ENCODE measurements at places on chromosomes 4 and X.

GRCh38 chrX:111868726-111869638, 7.0 kb upstream of the TRPC5OS start:
- DNase-seq = no peak

- no peak for DNase-seq
These were observed 539.7 kb upstream of the GRID2 start for GRCh38 chr4:91764085-91764484.

DNA sequence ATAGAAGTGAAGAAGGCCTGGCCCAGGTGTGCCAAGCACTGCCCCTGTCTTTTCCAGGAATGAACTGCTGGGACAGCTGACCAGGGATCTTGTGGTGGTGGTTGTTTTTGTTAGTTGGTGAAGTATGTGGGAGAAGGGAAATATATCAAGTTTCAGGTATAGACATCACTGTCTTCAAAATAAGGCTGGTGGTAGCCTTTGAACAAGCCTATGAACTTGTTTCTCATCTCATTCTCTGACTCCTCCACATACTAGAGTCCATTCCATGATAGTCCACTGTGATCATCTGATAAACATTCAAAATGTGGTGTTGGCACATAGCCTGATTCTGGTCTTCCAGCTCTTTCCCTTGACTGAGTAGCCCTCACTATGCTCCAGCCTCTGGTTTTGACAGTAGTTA, 303.7 kb downstream of the CAMK2D start:
- DNase-seq = no peak

GRCh38 chr4:125956276-125956675, 641.5 kb downstream of the FAT4 start:
- no peak for DNase-seq

GRCh38 chrX:38407126-38407525, 54.7 kb downstream of the OTC start:
- DNase-seq = no peak

GRCh38 chr4:109248322-109248900, 54.0 kb downstream of the COL25A1 start:
- no peak for DNase-seq

Data from NCI-H2081 (cell line).